Foreskin fibroblast (primary cell): ENCODE measurements at places on chromosomes 11 and 22.

- peak; percentile 70 for DNase-seq
Observed at GRCh38 chr11:19953909-19954308, 206.4 kb downstream of the DBX1 start.

DNA sequence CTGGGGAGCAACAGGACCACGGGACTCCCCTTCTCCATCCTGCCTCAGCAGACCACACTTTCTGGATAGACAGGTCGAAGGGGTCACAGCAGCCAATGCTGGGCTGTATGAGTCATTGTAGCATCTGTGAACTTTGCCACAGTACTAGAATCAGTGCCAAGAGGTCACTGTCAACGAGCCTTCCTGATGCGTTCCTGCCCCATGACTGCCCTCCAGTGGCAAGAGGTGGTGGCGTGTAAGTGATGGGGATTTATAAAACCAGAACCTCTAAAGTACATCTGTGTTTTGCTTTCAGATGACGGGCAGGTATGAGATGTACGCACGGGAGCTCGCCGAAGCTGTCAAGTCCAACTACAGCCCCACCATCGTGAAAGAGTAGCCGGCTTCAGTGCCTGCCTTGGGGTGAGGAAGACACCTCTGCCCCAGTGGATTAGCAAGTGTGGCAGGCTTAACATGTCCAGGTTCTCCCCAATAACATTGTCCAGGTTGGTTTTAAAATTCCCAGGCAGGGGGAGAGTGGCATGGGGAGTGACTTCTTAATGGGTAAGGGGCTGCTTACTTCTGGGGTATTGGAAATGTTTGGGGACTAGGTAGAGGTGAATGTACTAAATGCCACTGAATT, 29.4 kb downstream of the GUCD1 start:
- DNase-seq: peak; percentile 65

- no peak for DNase-seq
Observed at GRCh38 chr22:36208914-36209313, 7.3 kb upstream of the APOL4 start.

DNA sequence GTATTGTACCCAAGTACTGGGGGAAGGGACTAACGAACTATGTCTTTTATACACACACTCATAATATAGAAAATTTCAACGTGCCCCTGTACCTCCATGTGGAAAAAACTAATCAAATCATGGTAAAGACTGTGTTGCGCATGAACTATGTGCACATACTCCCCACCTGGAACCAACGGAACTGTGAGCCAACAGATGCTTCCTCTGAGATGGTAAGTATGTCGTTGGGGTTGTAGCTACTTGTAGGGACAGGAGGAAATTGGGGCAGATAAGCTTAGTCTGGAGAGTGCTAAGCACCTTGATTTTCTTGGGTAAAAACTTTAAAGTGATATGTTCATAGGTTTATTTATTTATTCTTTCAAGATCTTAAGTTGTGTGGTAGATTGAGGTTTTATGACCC, 40.1 kb downstream of the GLYAT start:
- DNase-seq: no peak

- DNase-seq: no peak
Observed at GRCh38 chr11:68521969-68522652, 61.6 kb downstream of the PPP6R3 start.

- DNase-seq: peak; percentile 24
Observed at GRCh38 chr11:20337526-20338154, 25.9 kb upstream of the HTATIP2 start.

- no peak for DNase-seq
Observed at GRCh38 chr11:8204596-8204995, 35.8 kb upstream of the RIC3 start.

DNA sequence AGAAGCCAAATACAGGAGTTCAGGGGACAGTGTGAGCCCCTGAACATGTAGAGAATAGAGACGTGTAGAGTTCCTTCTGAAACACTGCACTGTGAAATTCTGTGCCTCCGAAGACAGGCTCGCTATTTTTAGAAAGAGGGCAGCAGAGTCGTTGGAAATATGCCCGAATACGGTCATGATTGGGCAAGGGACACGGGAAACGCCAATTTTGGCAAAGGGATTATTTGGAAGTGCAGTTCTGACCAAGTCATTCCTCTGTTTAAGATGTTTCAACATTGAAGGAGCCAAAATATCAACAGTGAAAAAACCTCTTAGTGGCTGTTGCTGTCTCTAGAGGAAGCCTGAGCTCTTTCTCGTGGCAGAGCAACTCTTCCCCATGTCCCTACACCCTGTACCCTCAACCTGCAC, 9.5 kb upstream of the CBX6 start:
- DNase-seq: peak; percentile 94

DNA sequence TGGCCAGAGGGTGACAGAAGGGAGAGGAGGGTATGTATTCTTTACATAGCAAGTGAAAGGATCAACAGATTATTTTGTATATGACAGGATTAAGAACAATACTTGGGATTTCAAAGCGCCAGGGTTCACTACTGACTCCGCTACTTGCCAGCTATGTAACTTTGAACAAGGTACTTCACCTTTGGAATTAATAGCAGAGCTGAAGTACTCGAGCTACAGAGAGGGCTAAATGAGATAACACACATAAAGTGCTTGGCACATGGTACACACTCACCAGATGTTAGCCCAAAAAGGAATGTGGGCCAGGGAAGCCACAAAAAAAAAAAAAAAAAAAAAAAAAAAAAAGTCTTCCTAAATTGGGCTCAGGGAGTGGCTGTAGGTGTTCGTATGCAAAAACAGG, 408.4 kb downstream of the BUD13 start:
- DNase-seq: no peak

- no peak for DNase-seq
Observed at GRCh38 chr22:27937453-27937852, 18.4 kb upstream of the PITPNB start.

- no peak for DNase-seq
Observed at GRCh38 chr11:115695677-115696364, 191.6 kb upstream of the CADM1 start.

GRCh38 chr11:106875013-106875412, 143.3 kb downstream of the GUCY1A2 start:
- DNase-seq: peak; percentile 2

- peak; percentile 25 for DNase-seq
Observed at GRCh38 chr11:70191495-70192140, 11.5 kb upstream of the FADD start.

DNA sequence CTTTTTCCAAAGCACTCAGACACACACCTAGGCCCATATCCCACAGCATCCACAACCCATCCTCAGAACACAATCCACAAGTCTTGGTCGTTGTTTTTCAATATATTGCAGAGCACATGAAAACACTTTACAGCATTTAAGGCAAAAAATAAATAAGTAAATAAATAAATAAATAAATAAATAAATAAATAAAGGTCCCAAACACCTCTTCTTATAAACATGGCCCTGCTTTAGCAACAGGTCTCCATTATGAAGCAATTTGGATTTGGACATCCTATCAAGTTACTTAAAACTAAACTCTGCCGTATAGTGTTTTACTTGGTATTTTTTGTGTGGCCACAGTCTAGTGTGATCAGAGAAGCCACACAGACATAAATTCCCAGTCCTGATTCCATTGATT, 10.7 kb upstream of the PLEKHA7 start:
- no peak for DNase-seq

DNA sequence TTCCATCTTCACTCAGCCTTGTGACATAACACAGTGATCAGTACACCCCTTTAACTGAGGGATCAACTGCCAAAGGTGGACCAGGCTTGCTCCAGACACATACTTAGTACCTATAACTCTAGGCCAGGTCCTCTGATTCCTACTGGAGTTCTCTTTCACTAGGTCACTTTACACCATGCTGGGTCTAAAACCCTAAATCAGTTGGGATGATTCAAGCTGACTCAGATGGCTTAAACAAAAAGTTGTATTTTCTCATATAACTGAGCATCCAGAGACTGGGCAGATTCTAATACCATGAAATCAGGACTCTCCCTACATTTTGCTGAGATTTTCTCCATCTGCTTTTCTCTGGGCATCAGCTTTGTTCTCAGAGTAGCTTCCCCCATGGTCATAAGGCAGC, 26.0 kb upstream of the FLI1 start:
- DNase-seq: peak; percentile 55

GRCh38 chr22:43066844-43067385, 22.3 kb downstream of the TTLL1 start:
- DNase-seq: peak; percentile 32

DNA sequence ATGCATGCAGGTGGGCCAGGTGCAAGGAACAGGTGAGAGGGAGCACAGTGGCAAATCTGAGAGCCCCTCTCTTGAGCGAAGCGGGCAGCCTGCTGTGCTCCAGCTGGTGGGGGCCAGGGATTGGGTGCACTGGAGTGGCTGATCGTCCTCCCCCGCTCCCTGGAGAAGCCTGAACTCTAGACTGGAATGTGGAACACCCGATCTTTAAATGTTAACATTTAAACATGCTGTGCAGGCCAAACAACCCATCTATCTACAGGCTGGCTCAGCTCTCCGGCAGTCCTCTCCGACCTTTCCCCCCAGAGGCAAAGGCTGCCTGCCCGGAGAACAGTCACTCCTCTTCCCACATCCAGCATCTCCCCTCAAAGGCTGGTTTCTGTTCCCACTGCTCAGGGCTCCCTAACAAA, 5.1 kb downstream of the MRGPRF start:
- peak; percentile 66 for DNase-seq

GRCh38 chr22:33842006-33842354, 78.3 kb downstream of the LARGE1 start:
- no peak for DNase-seq

- DNase-seq: no peak
Observed at GRCh38 chr11:32466279-32466915, 31.1 kb upstream of the WT1 start.

- no peak for DNase-seq
Observed at GRCh38 chr11:76805206-76805913, 22.2 kb downstream of the TSKU start.

GRCh38 chr11:130145975-130146776, 13.4 kb upstream of the ST14 start:
- DNase-seq: peak; percentile 21

DNA sequence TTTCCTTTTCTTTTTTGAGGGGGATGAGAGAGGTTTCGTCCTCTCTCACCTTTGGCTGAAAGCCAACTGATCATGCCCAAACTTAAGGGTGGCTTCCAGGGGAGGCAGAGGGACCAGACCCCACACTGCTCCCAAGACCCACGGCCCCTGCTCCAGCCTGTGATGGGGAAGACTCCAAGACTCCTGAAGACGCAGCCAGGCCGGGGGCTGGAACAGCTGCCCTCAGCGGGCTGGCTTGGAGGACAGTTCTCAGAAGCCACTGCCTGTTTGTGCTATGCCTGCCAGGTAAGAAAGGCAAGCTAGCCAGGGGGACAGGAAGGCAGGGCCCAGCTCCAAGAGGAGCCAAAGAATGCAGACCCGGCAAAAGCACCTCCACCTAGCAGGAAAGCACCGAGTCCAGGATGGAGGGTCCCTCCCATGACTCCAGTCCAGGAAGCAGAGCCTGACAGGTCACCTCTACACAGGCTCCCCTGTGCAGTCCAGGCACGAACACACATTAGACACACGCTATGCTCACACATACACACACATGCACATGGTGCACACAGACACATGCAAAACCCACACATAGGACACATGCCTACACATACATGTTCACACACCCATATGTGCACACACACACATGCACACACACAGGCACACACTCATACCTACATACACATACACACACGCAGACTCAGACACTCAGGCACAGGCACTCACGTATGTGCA, 31.3 kb downstream of the GNB1L start:
- no peak for DNase-seq

- peak; percentile 66 for DNase-seq
Observed at GRCh38 chr11:94519478-94520084, 7.3 kb downstream of the C11orf97 start.

DNA sequence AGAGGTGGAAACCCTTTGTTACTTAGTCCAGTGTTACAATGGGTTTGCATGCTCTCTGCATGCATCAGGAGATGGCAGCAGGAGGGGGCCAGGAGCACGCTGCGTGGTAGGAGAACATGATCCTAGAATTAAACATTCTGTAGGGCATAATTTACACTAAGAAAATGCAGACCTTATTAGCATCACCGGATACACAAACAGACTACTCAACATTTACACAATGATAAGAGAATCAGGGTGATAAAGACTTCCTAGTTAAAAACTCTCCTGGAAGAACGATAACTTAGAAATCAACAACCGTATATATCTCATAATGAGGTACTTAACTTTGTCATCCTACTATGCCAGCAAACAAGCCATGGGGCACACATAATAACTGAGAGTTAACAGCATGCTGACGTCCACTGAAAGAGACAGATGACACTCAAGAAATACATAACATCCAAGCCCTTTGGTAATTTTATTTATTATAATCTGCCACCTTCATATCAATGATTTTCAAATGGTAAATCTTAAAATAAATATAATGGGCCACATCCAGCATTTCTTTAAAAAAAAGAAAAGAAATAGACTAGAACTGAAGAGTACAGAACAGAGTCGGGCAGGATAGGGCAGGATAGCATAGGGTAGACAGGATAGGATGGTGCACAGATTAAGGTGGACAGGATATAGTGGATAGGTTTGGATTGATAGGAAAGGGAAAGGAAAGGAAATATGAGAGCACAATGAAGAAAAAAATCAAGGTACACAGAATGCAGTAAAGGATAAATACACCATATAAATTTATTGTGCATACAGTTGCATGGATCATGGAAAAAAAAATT, 27.5 kb downstream of the CADM1 start:
- no peak for DNase-seq

DNA sequence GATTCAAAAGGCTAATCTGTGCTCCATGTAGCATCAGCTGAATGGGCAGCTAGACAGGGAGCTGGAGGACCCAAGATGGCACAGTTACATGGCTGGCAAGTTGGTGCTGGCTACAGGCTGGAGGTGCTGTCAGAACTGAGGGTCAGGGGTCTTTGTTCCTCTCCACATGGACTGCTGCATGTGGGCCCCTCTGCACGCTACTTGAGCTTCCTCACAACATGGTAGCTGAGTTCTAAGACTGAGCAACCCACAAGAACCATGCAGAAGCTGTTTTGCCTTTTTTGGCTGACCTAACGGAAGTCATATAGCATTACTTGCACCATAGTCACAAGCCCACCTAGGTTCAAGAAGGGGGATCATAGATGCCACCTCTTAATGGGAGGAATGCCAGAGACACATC, 196.1 kb downstream of the GRIK4 start:
- no peak for DNase-seq

DNA sequence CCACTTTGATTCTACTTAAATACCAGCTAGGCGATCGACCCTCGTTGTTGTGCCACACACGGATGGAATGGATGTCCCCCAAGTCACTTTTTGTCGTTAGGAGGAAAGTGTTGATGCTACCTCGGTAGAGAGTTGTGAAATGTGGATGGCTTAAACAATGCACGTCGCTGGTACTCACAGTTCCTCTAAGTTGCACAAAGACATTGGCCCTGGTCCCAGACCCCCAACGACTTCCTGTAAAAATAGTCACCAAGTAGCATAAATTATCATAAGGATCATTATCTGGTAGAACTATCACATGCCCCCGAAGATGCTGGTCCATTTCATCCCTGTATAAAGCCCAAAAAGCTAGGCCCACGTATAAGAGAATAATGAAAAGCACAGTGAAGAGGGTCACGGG, 3.8 kb downstream of the PKDREJ start:
- no peak for DNase-seq

GRCh38 chr22:22619765-22620414, 24.5 kb upstream of the GGTLC2 start:
- DNase-seq: no peak

GRCh38 chr11:1034001-1034400, 2.5 kb downstream of the MUC6 start:
- DNase-seq: no peak

GRCh38 chr11:17846852-17847453, 112.4 kb downstream of the KCNC1 start:
- peak; percentile 56 for DNase-seq

GRCh38 chr22:22588485-22589164, 29.6 kb upstream of the PRAME start:
- DNase-seq: no peak

GRCh38 chr11:80635178-80635577, 1194.3 kb upstream of the TENM4 start:
- DNase-seq: no peak
